ENCODE measurements at places on chromosomes 11 and 22. TPM values are rescaled to one million over a fixed set of nuclear protein-coding genes. Genes with fewer than 3 reads are reported as not detected.

ST14 gene
- total RNA-seq: not detected

HBD gene
- not detected for total RNA-seq

KREMEN1 gene
- 0.65 TPM for total RNA-seq

FAM76B gene
- 29.4 TPM for total RNA-seq

GGT5 gene
- total RNA-seq: 21.3 TPM

SEPTIN3 gene
- total RNA-seq: under 0.01 TPM

LIF gene
- total RNA-seq: 0.19 TPM

HSPB2 gene
- not detected for total RNA-seq
